ENCODE measurements at places on chromosomes 3 and 15.

GRCh38 chr15:22887157-22887951 is 48.9 kb downstream of the NIPA2 start:
- no peak for DNase-seq

- DNase-seq: no peak
Observed at GRCh38 chr3:76698136-76698706, 341.7 kb upstream of the ROBO2 start.

GRCh38 chr3:134366221-134366927 is 7.9 kb downstream of the AMOTL2 start:
- DNase-seq: no peak

DNA sequence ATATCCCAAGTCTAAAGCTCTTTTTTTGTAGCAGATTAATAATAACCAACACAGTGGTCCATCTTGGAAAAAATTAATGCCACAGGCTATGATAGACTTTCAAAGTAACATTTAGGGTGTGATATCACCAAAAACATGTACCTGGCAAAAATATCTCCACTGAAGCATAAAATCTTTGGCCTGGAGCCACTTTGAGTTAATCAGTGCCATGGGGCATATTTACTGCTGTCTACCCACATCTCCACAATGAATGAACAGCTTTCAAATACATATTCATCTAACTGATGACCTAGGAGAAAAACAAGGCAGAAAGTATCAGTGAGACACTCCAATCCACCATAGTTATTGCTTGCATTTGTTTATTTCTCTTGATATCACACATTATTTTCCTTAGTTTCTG is 296.0 kb upstream of the MDFIC2 start:
- no peak for DNase-seq

DNA sequence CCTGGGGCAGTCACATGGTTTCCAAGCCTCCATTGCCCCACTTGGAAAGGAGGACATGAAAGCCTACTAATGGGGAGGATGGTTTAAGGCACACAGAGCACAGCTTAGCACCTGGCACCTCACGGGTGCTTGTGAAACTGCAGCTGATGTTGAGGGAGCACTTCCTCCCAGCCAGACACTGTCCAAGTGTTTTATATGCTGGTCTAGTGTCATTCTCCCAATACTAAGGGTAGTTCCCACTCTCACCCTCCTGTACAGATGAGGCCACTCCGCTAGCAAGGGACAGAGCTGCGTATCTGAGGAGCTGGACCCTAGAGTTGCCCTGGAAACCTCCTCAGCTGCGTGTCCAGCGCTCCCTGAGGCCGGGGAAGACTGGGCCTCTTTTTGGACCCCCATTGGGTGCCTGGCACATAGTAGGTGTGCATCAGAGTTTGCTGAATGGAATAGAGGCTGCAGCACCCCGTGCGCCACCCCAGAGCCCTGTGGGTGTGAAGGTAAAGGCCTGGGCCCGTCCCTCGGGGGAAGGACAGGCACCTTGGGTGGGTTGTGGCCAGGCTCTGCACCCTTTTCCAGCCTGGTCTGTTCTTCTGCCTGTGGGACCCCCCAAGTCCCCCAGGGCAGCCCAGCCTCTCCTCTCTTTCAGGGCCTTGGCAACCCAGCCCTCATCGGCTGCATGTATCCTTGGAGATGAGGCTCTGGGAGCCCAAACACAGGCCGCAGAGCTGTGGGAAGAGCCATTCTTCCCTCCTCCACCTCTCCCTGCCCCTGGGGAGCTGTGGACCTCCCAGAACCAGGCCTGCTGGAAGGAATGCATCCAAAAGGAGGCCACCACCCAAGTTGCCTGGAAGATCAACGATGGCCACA is 31.3 kb downstream of the DNASE1L3 start:
- no peak for DNase-seq

- DNase-seq: no peak
Observed at GRCh38 chr3:129318921-129319320, 40.3 kb downstream of the HMCES start.

GRCh38 chr3:13532085-13532484 is 16.8 kb upstream of the FBLN2 start:
- no peak for DNase-seq

- DNase-seq: no peak
Observed at GRCh38 chr15:83914906-83915305, 261.0 kb downstream of the ADAMTSL3 start.
